ENCODE measurements at places on chromosomes 16 and 17.
A peak's percentile ranks its signal among the peaks of the same experiment; 100 is the strongest.

DNA sequence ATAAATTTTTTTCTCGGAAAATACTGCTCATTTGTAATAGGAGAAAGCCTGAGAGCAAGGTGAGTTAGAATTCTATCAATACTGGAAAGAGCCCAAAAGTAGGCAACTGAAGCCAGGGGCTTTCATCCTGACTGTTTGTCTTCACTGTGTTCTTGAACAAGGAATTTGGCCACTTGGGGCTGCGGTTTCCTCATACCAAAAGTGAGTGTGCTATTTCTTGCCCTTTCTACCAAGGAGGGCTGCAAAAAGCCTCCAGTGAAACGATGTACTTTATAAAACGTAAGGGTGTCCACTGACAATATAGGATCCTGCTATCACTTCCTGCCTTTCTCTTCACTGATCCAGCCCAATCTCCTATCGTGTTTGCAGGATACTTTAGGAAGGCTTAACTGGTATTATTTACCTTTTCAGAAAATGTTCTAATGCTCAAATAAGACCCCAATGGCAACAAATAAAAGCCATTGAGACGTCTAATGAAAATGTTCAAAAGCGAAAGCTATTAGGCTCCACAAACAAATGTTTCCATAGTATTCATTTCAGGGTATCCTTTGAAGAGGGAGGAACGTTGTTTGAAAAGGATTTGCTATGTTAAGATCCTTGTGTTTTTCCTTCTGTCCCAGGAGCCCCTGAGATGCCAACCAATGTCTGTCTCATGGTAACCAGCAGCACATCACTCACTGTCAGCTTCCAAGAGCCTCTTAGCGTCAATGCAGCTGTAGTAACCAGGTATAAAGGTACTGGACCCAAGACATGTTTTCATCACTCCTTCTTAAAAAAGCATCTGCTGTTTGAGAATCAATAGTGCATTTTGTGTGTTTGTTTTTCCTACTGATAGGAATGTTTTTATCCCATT lies 219.3 kb upstream of the NOG start:
- DNase-seq, result no peak

DNA sequence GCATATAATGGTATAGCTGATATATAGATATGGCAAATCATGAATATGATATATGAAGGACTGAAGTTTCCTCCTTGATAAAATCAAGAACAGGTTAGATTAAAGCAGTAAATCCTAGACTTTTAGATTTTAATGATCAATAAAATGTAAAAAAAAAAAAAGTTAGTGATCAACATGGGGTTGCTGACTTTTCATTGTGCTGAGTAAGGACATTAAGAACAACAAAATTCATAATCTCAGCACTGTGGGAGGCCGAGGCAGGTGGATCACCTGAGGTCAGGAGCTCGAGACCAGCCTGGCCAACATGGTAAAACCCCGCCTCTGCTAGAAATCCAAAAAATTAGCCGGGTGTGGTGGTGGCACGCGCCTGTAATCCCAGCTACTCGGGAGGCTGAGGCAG lies 10.4 kb upstream of the CHD3 start:
- no peak for DNase-seq

- no peak for DNase-seq
These were observed 41.4 kb upstream of the MMP2 start for GRCh38 chr16:55437625-55438024.

GRCh38 chr17:31593806-31594205 lies 202.3 kb downstream of the RAB11FIP4 start:
- DNase-seq, result peak; percentile 84

DNA sequence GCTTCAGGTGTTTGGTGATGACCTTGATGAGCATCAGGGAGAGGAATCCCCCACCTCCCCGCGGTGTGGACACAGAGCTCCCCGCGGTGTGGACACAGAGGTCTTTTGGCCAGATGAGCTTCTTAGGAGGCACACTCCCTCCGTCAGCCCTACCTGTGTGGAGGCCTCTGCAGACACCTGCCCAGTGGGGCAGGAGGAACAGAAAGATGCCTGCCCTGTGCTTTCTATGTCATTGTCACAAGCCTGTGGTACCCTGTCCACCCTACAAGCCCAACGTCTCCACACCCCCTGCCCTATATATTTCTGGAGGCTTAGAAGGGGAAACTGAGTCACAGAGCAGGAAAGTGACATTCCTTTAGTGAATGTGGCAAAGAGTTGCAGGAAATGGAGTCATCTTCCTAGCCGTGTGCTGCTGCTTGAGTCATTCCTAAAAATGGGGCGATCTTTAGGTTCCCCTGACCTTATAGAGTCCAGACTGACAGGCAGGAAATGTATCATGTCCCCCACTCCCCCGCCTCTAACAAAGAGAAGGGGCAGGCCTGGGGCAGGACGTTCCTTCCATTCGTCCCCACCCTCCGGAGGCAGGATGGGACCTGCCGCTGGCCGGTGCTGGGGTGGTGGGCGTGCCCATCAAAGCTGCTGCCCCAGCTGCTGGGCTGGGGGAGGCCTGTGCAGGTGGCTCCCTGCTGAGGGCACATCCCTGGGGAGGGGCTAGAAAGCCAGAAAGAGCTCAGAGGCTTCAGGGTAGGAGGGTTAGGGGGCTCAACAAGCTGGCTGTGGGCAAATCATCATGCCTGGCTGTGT lies 1.0 kb upstream of the C16orf74 start:
- DNase-seq, result no peak

DNA sequence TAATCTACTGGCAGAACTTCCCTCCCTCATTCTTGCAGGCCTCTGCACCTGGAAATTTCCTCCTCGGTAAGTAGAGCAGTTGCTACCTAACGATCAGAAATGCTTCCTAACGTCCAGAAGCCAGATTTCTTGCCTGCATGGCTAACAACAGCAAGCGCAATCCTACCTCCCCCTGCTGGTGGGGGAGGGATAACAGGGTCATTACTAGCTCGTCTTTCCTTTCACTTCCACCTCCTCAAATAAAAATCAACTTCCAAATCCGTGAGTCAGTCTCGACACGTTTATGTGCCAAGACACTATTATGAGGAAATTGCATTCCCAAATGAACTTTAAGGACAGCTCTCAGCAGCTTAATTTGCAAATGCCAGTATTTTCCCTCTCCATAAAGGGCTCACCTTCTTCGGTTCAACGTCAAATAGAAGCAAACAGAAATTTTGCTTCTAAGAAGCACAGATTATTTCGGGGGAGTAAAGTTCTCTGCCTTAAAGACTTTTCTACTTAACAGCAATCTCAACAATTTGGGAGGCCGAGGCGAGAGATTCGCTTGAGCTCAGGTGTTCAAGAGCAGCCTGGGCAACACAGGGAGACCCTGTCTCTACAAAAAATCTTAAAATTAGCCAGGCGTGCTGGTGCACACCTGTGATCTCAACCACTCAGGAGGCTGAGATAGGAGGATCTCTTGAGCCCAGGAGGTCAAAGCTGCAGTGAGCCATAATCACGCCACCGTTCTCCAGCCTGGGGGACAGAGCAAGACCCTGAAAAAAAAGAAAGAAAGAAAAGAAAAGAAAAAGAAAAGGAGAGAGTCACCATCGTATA lies 188.6 kb upstream of the PSMD7 start:
- DNase-seq, result no peak

- peak; percentile 79 for DNase-seq
These were observed 21.4 kb downstream of the ZC3H18 start for GRCh38 chr16:88591577-88592021.

- no peak for DNase-seq
These were observed 1.7 kb downstream of the FZD2 start for GRCh38 chr17:44558710-44559633.

DNA sequence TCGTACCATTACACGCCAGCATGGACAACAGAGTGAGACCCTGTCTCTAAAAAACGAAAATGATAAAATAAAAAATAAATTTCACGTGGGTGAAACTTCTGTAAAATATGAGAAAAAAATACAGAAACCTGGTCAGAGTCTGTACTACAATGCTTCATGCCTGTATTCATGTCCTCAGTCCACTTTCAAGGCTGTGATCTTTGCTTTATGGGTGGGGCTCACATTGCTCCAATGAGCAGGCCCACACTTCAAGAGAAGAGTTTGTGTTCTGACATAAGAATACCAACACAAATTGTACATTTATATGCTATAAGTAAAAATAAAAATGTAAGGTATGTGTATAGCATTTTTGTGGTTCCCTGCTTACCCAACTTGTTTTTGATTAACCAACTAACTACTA lies 32.2 kb upstream of the ABCA3 start:
- DNase-seq, result no peak

- no peak for DNase-seq
These were observed 23.9 kb upstream of the C1QTNF8 start for GRCh38 chr16:1119766-1120576.

DNA sequence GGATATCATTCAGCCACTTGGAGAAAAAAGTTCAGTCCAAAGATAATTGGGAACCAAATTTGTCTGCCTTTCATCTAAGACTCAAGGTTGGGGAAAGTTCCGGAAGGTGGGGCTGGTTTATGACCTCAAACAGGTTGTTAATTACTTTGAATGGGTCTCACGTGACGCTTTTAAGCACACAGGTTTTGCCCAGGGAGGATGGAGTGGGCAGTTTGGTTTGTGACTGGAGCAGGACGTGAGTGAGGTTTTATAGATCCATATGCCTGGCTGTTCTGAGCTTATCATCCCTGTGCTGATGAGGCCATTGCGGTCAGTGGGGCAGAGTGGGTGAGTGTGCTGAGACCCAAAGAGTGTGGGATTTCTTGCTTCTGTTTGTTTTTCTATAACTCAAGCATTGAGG lies 38.7 kb upstream of the GPRC5B start:
- no peak for DNase-seq

- no peak for DNase-seq
These were observed 22.2 kb downstream of the HS3ST4 start for GRCh38 chr16:25713785-25714570.
